Neural cell (in vitro differentiated cells): ENCODE measurements at places on chromosomes 11 and 22. TPM values are rescaled to one million over a fixed set of nuclear protein-coding genes. Genes with fewer than 3 reads are reported as not detected.

OR2D2 gene
- not detected in 2 replicates for polyA plus RNA-seq

OR51Q1 gene
- not detected in 2 replicates for polyA plus RNA-seq

BATF2 gene
- not detected in 2 replicates for polyA plus RNA-seq

PLEKHA7 gene
- polyA plus RNA-seq = 45.7 and 60.7 TPM in 2 replicates

LINC01488 gene
- not detected in 2 replicates for polyA plus RNA-seq

KREMEN1 gene
- 2.8 and 3.3 TPM in 2 replicates for polyA plus RNA-seq

IGLL5 gene
- 0.19 TPM in 1 of 2 replicates, not detected in the other for polyA plus RNA-seq

MS4A7 gene
- polyA plus RNA-seq = 0.10 TPM in 1 of 2 replicates, not detected in the other

SHANK2 gene
- 13.6 and 19.7 TPM in 2 replicates for polyA plus RNA-seq

SCN2B gene
- polyA plus RNA-seq = 1.0 and 1.1 TPM in 2 replicates

ANKK1 gene
- not detected in 2 replicates for polyA plus RNA-seq
